ENCODE measurements at places on chromosomes 6 and 20.

GRCh38 chr6:166627875-166628801 is 1.1 kb upstream of the RPS6KA2 start:
- H3K27me3 ChIP-seq, result peaks cover 45% of the 10 kb centered on the region
- H3K4me1 ChIP-seq, result peaks cover 18% of the 10 kb centered on the region
- H3K27ac ChIP-seq, result peak overlapping the region; percentile 37
- H3K36me3 ChIP-seq, result no peaks in the 10 kb centered on the region
- no peak for DNase-seq

- H3K4me1 ChIP-seq, result no peaks in the 10 kb centered on the region
- H3K27me3 ChIP-seq, result no peaks in the 10 kb centered on the region
- DNase-seq, result no peak
- no peak overlapping the region for H3K27ac ChIP-seq
- no peak overlapping the region for H3K4me3 ChIP-seq
- no peaks in the 10 kb centered on the region for H3K36me3 ChIP-seq
Measured at GRCh38 chr20:22160101-22160652, 424.2 kb downstream of the FOXA2 start.

DNA sequence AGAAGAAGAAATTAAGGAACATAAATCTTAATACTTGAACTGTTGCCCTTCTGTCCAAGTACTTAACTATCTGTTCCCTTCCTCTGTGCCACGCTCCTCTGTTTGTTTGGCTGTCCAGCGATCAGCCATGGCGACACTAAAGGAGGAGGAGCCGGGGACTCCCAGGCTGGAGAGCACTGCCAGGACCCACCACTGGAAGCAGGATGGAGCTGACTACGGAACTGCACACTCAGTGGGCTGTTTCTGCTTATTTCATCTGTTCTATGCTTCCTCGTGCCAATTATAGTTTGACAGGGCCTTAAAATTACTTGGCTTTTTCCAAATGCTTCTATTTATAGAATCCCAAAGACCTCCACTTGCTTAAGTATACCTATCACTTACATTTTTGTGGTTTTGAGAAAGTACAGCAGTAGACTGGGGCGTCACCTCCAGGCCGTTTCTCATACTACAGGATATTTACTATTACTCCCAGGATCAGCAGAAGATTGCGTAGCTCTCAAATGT is 17.1 kb downstream of the IRF4 start:
- no peak overlapping the region for H3K27ac ChIP-seq
- no peak overlapping the region for H3K4me3 ChIP-seq
- peaks cover 19% of the 10 kb centered on the region for H3K36me3 ChIP-seq
- H3K27me3 ChIP-seq, result no peaks in the 10 kb centered on the region

- H3K4me1 ChIP-seq, result no peaks in the 10 kb centered on the region
- no peak within 1 kb of the TSS for H3K4me3 ChIP-seq
- no peaks in the 10 kb centered on the region for H3K36me3 ChIP-seq
- DNase-seq, result no peak
- H3K27ac ChIP-seq, result no peak within 1 kb of the TSS
Measured at GRCh38 chr6:55174211-55175026, at the start of gene HCRTR2. TSS of gene HCRTR2 (plus strand) at chr6:55174515. CDS start at chr6:55174588, 73 bp downstream.

- H3K27me3 ChIP-seq, result no peaks in the 10 kb centered on the region
- H3K4me1 ChIP-seq, result no peaks in the 10 kb centered on the region
- no peak for DNase-seq
- H3K27ac ChIP-seq, result no peak overlapping the region
- no peaks in the 10 kb centered on the region for H3K36me3 ChIP-seq
Measured at GRCh38 chr6:84685983-84686584, 78.3 kb downstream of the TBX18 start.

GRCh38 chr6:35064290-35064689 is 76.8 kb downstream of the TCP11 start:
- no peaks in the 10 kb centered on the region for H3K36me3 ChIP-seq
- no peak overlapping the region for H3K4me3 ChIP-seq
- H3K4me1 ChIP-seq, result no peaks in the 10 kb centered on the region
- no peaks in the 10 kb centered on the region for H3K27me3 ChIP-seq
- DNase-seq, result no peak

- no peaks in the 10 kb centered on the region for H3K36me3 ChIP-seq
- no peak for DNase-seq
- H3K27me3 ChIP-seq, result no peaks in the 10 kb centered on the region
- H3K4me1 ChIP-seq, result no peaks in the 10 kb centered on the region
- H3K4me3 ChIP-seq, result no peak overlapping the region
Measured at GRCh38 chr6:20058912-20059311, 153.4 kb downstream of the MBOAT1 start.

DNA sequence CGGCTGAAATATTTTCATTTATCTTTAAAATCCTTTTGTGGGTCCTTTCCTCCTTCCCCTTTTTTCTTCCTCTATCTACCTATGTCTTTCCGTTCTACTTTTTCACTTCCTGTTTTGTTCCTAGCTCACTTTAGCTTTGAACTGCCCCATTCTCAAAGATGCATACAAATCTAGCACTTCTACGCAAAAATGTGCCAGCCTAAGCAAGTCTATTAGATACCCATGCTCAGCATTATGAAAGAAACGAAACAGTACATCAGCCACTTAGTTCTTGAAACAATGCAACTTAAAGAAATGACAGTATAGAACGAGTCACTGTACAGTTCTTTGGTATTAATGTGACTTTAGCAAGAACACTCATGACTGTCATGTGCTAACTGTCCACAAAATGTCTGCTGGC is 47.3 kb upstream of the MARCKS start:
- no peaks in the 10 kb centered on the region for H3K27me3 ChIP-seq
- H3K27ac ChIP-seq, result peak overlapping the region; percentile 72
- DNase-seq, result peak; percentile 87
- H3K4me3 ChIP-seq, result no peak overlapping the region
- peaks cover 54% of the 10 kb centered on the region for H3K4me1 ChIP-seq
- H3K36me3 ChIP-seq, result no peaks in the 10 kb centered on the region

DNA sequence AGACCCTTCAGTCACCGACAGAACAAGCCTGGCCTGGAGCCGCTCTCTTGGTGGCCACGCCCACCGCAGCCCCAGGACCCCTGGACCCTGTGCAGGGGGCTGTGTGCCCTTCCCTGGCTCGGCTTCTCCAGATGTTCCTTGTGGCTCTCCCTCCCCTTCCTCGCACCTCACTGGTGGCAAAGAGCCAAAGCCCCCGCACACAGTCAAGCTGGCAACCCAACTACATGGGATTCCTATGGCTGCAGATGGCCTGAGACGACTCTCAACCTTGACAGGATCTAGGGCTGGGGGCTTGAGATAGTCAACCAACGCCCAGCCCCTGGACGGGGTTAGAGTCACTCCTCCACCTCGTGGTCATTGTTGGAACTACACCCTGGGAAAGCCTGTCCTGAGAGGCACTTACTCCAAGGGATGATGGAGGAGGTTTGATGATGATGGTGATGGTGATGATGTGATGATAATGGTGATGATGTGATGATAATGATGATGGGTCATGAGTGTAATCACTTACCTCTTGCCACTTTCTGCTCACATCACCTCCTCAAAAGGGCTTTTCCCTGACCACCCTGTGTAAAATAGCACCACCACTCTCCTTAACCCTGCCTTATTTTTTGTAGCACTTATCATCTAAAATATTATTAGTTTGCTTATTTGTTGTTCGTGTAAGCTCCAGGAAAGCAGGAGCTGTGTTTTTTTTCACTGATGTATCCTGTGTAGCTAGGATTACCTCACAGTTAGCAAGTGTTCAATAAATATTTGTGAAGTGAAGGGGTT is 278.4 kb downstream of the LRFN2 start:
- H3K36me3 ChIP-seq, result no peaks in the 10 kb centered on the region
- no peaks in the 10 kb centered on the region for H3K4me1 ChIP-seq
- DNase-seq, result peak; percentile 67
- H3K27me3 ChIP-seq, result peaks cover 7% of the 10 kb centered on the region
- no peak overlapping the region for H3K27ac ChIP-seq

GRCh38 chr6:138673346-138674014 is 100.1 kb upstream of the CCDC28A start:
- H3K4me3 ChIP-seq, result no peak overlapping the region
- no peaks in the 10 kb centered on the region for H3K4me1 ChIP-seq
- H3K36me3 ChIP-seq, result no peaks in the 10 kb centered on the region
- no peak overlapping the region for H3K27ac ChIP-seq
- H3K27me3 ChIP-seq, result no peaks in the 10 kb centered on the region
- DNase-seq, result no peak

DNA sequence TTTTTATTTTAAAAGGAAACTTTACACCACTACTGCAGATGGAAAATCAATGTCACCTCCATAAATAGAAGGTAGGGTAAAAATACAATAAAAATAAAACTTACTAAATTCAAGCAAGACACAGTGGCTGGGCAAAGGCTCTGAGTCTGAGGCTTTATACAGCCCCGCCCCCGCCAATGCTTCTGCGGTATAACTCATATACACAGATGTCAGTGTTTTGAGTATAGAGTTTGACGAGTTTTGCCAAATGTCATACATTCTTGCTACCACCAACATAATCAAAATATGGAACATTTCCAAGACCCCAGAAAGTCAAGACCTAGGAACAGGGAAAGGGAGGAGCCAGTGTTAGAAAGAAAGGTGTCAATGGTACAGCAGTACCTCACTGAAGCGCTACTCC is 12.8 kb downstream of the NFATC2 start:
- H3K4me3 ChIP-seq, result no peak overlapping the region
- peaks cover 57% of the 10 kb centered on the region for H3K4me1 ChIP-seq
- H3K27me3 ChIP-seq, result no peaks in the 10 kb centered on the region
- DNase-seq, result peak; percentile 38
- no peak overlapping the region for H3K27ac ChIP-seq

DNA sequence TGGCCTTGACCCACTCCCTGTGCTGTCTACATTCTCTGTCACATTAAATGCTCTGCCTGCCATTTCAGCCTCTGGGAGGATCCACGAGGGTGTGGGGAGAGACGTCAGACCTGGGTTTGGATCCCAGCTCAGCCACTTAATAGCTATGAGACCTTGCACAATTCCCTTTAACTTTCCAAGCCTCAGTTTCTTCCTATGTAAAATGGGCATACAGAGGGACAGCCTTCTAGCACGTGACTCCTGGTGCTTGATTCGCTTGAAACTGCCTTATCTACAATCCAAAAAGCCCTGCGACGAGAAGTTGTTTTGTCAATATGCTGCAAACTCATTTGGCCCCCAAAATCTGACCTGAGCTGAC is 40.0 kb downstream of the TOX2 start:
- no peak for DNase-seq
- H3K36me3 ChIP-seq, result no peaks in the 10 kb centered on the region
- H3K27ac ChIP-seq, result no peak overlapping the region
- H3K4me3 ChIP-seq, result no peak overlapping the region
- peaks cover 45% of the 10 kb centered on the region for H3K4me1 ChIP-seq

DNA sequence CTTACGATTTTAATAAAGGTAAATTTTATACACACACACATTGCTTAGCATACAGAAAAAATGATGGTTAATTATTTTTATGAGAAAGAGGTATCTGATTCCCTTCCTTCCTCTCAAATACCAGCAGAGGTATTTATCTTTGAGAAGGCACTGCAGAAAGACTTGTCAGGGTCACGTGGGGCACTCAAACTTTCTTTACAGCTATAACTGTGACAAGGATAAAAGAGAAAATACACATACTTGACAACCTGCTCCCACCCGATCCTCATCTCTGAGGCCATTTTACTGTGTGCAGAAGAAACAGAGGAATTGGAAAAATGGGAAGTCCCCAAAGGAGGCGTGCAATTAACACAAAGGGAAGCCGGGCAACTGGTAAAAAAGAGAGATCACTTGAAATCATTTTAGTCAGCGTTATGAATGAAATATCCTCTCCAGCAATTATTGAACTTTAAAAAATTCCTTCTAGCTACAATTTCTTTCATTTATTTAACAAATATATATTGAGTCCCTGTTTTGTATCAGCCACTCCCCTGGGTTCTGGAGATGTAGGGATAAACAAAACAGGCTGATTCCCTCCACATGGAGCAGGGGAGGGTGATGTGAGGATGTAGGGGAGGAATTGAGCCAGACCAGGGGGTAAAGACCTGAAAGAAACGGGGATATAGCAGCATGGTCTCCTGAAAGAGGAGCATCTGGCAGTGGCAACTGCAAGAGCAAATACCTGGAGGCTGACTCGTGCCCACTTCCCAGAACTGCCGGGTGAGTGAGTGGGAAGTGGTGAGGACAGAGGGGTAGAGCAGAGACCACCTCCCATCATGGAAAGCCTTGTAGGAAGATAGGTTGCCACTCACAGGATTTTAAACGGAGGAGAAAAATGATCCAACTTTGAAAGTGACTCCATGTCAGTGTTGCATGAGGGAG is 510.3 kb downstream of the KIF16B start:
- H3K4me3 ChIP-seq, result no peak overlapping the region
- no peak for DNase-seq
- no peak overlapping the region for H3K27ac ChIP-seq
- no peaks in the 10 kb centered on the region for H3K36me3 ChIP-seq
- H3K4me1 ChIP-seq, result peaks cover under 1% of the 10 kb centered on the region
- no peaks in the 10 kb centered on the region for H3K27me3 ChIP-seq

GRCh38 chr6:84618836-84619235 is 145.6 kb downstream of the TBX18 start:
- H3K27me3 ChIP-seq, result no peaks in the 10 kb centered on the region
- no peak overlapping the region for H3K27ac ChIP-seq
- DNase-seq, result no peak
- no peaks in the 10 kb centered on the region for H3K4me1 ChIP-seq

DNA sequence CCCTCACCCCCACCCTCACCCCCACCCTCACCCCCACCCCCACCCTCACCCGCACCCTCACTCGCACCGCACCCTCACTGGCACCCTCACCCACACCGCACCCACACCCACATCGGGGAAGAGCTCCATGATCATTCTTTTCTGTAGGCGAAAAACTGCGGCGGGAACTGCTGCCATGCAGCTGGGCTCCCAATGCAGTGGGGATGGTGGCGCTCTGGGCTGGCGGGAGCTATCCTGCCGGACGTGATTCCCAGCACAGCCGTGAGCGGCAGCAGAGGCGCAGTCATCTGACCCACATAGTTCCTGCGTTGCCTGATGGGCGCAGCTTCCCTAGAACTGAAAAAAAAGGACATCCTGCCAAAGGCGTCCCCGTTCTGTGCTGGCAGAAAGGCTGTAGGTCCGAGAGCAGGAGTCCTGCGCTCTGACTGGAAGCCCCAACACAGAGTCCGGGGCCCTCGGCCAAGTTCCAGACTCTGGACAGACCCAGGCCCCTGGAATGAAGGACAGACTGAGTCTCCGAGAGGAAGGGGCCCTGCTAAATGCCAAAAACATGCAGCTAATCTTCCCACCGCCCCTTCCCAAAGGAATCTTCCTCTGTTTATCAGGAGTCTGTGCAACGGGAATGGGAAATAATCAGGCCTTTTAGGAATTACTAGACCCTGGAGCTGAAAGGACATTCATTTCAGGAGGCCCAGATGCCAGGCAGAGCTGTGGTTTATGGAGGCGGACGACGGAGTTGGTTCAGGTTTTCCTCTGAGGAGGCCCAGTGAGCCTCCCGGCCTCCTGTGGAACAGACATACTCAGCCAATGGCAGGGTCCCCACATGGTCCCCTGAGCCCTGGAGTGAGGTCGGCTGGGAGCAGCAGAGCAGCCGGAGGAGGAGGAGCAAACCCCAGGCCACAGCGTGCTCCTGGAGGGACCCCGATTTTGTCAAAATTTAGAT is 14.1 kb upstream of the TCFL5 start:
- no peak for DNase-seq
- H3K4me3 ChIP-seq, result no peak overlapping the region
- H3K36me3 ChIP-seq, result no peaks in the 10 kb centered on the region
- H3K27ac ChIP-seq, result no peak overlapping the region

- peak; percentile 63 for DNase-seq
- no peaks in the 10 kb centered on the region for H3K36me3 ChIP-seq
- H3K27me3 ChIP-seq, result peaks cover 39% of the 10 kb centered on the region
- peaks cover 52% of the 10 kb centered on the region for H3K4me1 ChIP-seq
- H3K4me3 ChIP-seq, result peak within 1 kb of the TSS; percentile 58
Measured at GRCh38 chr20:58852543-58853271, at the start of gene GNAS. TSS of gene GNAS (plus strand) at chr20:58852716.
